ENCODE measurements at places on chromosomes 6 and 20.

DNA sequence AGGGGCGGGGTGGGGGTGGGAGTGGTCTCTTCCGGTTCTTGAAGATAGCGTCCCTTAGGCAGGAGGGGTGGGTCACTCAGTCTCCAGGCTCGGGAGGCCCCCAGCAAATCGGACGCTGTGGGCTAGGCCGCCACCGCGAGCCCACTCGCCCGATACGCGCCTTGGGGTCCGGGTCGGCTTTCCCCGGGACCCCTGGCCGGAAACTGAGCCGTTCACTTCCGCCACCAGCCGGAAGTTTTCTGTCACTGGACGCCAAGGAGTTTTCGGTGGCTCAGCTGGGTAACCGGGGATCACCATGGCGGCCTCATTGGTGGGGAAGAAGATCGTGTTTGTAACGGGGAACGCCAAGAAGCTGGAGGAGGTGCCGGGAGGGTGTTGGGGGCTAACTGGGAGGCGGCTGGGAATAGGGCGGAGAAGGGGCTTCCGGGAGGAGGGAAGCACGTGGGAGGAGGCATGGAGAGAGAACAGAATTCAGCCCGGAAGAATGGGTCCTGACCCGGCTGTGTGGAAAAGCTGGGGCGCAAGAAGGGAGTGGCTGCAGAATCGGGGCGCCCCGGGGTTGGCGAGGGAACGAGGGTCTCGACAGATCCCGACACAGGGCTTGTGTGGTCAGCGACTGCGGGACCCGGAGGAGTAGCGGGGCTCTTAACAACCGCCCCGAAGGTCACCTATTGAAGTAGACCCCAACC lies at the start of gene ITPA:
TSS of gene ITPA (plus strand) at position 242 of the 689 bp plus-strand sequence. CDS start at position 296, 54 bp downstream.
- DNase-seq: peak; percentile 43

GRCh38 chr6:107594736-107595135 lies 104.8 kb downstream of the SOBP start:
- no peak for DNase-seq

- DNase-seq: no peak
These were observed 131.8 kb downstream of the TIAM2 start for GRCh38 chr6:155126727-155127439.

DNA sequence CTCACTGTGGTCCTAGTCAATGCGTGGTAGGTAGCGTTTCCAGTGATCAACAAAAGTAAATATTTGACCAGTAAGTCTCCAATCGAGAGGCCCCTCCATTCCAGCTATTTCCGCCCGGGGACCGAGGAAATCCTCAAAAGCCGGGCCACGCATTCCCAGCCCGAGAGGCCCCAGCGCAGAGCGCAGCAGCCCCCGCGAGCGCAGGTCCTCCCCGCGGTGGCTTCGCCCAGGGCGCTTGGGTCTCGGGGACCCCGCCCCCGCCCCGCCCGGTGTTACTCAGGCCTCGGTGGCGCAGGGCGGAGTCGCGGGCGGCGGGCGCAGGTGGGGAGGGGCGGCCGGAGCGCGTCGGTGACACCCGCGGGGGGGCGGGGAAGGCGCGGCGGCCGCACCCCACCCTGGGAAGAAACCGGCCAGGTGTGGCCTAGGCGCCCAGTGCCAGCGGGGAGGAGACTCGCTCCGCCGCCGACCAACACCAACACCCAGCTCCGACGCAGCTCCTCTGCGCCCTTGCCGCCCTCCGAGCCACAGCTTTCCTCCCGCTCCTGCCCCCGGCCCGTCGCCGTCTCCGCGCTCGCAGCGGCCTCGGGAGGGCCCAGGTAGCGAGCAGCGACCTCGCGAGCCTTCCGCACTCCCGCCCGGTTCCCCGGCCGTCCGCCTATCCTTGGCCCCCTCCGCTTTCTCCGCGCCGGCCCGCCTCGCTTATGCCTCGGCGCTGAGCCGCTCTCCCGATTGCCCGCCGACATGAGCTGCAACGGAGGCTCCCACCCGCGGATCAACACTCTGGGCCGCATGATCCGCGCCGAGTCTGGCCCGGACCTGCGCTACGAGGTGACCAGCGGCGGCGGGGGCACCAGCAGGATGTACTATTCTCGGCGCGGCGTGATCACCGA lies at the start of gene DSP:
TSS of gene DSP (plus strand) at position 497 of the 890 bp plus-strand sequence. CDS start at position 742, 245 bp downstream.
- peak; percentile 84 for DNase-seq

DNA sequence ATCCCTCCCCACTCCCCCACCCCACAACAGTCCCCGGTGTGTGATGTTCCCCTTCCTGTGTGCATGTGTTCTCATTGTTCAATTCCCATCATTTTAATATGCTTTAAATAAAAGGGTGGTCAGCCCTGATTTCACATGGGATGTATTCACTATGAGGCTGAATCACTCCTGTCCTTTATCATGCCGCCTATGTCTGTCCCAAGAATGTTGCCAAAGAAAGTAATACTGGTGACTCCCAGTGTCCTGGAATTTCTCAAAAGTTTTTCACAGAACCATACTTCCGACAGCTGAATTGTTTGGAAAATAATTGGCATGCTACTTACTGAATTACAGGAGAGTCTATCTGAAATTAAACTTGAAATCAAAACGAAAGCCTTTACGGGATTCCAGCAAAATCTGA lies 217.7 kb downstream of the HAO1 start:
- no peak for DNase-seq

DNA sequence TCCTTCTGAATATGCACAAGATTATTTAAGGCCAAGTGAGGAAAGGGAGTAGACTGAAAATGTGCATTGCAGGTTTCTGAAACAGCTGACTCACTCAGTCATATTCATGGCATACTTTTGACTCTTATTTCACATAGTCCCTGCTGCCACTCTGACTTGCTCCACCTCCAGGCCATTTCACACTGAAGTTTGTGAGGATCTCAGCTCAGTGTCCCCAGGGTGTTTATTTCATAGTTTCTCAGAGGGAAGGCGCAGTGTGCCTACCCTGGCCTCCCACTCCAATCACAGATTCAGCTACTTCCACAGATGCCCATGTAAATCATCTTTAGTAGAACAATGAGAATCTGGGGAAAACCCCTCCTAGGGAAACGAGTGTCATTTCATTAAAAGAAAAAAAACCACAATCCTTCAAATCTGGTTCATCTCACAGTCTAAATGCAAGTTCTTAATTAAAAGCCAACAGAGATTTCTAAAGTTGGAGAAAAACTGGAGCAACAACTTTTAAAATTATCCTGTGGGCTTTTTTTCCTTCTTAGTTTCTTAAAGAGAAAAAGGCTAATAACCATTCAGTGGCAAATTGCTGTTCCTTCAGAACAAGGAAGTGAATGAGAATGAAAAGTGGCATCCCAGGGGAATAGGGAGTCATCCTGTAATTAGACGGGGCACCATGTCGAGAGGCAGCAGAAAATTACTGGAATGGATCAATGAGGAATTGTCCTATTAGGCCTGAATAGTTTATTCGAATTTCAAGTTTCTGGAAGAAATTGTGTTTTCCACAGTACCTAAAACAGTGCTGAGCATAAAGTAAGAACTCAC lies 133.6 kb downstream of the TFAP2B start:
- no peak for DNase-seq

- DNase-seq: peak; percentile 7
These were observed 12.4 kb downstream of the LY86 start for GRCh38 chr6:6600875-6601274.

DNA sequence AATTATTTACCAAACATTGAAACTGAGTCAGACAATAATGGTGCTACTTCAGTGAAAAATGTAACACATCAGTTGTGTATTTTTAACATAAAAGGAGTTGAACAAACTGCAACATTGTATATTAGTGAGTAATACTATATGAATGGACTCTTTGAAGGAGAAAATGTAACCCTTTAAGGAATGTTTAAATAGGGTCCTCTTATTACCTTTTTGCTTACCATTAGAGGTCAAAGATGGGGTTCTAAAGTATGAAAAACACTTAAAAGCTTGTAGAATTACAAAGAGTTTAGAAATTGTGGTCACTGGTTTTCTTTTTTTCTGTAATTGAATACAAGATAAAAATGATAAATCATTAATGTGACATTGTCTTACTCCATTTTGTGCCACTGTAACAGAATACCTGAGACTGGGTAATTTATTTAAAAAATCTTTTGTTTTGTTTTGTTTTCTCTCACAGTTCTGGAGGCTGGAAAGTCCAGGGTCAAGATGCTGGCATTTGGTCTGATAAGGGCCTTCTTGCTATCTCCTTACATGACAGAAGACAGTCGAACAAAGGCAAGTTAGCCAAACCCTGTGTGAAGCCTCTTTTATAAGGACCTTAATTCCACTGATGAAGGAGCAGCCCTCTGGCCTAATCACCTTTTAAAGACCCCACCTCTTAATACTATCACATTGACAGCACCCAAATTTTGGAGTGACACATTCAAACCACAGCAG lies 43.2 kb downstream of the SESN1 start:
- DNase-seq: no peak

DNA sequence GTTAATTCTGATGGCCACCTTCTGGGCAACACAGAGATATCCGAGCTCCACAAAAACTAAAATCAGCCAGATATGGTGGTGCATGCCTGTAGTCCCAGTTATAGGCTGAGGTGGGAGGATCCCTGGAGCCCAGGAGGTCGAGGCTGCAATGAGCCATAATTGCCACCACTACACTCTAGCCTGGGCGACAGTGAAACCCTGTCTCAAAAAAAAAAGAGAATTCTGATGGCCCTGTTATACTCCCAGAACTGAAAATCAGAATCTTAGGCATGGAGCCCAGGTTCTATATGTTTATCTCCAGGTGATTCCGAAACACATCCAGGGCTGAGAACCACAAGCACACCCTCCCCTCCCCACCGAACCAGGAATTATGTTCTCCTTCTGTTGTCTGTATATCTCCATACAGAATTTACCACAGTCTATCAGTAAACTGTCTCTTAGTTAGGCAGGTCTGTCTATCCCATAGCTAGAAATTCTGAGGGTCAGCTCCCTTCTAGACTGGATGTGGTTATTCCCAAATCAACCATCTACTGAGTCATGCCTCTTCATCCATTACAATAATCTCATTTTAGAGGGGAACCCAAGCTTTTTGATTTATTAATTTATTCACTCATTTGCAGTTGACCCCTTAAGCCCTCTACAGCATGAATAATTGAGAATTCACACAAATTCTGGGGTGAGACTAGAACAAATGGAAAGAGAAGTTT lies 24.8 kb upstream of the CCND3 start:
- no peak for DNase-seq

GRCh38 chr6:125097186-125097585 lies 56.4 kb upstream of the TPD52L1 start:
- DNase-seq: no peak

DNA sequence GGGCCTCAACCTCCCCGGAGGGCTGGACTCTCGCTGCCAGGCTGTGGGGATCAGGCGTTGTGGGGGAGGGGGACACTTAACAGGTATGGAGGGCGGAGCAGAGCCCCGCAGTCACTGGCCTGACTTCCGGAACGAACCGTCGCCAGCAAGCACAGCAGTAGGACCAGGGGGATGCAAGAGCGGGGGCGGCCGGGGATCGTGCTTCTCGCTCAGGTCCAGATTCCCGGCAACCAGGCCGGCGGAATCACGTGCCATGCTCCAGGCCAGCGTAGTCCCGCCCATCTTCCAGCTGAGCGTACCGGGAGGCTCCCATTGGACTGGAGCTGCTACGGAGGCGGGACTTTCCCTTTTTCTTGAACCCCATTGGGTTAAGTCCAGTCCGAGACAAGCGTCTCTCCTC lies 10.0 kb upstream of the POU5F1 start:
- DNase-seq: no peak

DNA sequence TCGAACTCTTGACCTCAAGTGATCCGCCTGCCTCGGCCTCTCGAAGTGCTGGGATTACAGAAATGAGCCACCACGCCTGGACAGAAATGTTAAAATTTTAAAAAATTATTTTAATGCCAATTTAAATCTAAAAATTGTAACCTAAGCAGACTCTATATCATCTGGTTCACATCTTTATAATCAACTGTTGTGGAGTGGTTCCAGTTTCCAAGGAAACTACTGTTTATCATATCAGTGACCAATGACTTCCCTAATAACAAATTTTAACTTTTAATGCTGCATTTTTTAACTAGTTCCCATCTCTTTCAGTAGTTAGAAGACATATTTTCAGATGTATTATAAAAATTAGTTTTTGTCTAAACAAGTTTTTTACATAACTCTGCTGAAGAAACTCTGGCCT lies 5.2 kb upstream of the BTN3A2 start:
- no peak for DNase-seq

DNA sequence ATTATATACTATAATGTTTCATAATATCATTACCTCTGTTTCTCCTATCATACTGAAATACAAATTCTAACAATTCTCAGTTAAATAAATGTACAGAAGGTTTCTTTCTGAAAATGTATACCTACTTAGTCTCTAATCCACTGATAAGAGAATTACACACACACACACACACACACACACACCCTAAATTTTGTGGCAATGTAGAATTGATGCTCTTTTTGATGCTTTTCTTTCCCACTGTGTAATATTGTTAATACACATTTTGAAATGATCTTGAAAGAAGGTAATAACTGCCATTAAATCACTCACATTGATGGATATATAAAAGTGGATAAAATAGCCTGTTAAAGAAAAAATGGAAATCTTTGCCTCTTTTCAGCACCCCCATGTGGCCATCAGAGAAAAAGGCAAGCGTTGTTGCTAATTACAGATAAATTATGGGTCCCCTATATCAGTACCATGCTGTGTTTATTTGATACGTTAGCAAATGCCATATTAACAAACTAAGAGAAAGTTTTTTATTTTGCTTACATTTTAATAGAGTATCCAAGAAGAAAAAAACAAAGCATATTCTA lies 76.6 kb upstream of the VGLL2 start:
- no peak for DNase-seq

- peak; percentile 44 for DNase-seq
These were observed 51.5 kb downstream of the SLC23A2 start for GRCh38 chr20:4949833-4950178.

- no peak for DNase-seq
These were observed 12.5 kb downstream of the PRDM1 start for GRCh38 chr6:106098383-106099234.

- DNase-seq: no peak
These were observed 180.9 kb downstream of the KIF16B start for GRCh38 chr20:16392346-16392745.

- peak; percentile 20 for DNase-seq
These were observed 177.9 kb upstream of the ZNF184 start for GRCh38 chr6:27650620-27651370.

DNA sequence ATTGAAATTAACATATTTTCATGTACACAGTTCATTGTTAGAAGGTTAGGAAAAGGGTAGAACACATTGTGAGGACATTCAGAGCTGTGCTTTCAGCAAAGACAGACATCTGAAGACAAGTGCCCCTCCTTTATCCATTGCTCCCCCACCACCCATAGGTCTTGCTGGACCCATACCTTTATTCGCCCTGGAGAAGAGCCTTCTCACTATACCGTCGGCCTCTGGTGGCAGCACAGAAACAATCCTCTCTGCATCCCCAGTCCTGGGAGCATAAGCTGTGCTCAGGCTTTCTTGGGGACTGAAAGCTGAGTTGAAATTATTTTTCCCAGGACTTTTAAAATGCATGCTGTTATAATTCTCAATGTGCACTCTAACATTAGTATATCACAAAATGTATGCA lies 372.3 kb downstream of the EPHA7 start:
- DNase-seq: no peak

GRCh38 chr6:28985462-28986164 lies 19.5 kb downstream of the ZNF311 start:
- peak; percentile 84 for DNase-seq

All from NCI-H510A treated with DMSO at 0.1 percent for 48 hours (cell line).